ENCODE measurements at places on chromosomes 13 and 19. TPM values are rescaled to one million over a fixed set of nuclear protein-coding genes. Genes with fewer than 3 reads are reported as not detected.

GRCh38 chr19:35031072-35031881 is 1.0 kb downstream of the SCN1B start:
- DNase-seq = no peak

DNA sequence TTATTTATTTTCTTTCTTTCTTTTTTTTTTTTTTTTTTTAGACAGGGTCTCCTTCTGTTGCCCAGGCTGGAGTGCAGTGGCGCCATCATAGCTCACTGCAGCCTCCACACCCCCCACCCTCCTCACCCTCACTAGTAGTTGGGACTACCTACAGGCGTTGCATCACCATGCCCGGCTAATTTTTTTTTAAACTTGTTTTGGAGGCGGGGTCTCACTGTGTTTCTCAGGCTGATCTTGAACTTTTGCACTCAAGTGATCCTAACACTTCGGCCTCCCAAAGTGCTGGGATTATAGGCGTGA is 33.6 kb downstream of the GJA3 start:
- peak; percentile 37 for DNase-seq

GRCh38 chr19:54661846-54662481 is 821 bp upstream of the LILRB4 start:
- no peak for DNase-seq

- no peak for DNase-seq
Observed at GRCh38 chr13:99299256-99299919, 7.8 kb downstream of the GPR183 start.

DNA sequence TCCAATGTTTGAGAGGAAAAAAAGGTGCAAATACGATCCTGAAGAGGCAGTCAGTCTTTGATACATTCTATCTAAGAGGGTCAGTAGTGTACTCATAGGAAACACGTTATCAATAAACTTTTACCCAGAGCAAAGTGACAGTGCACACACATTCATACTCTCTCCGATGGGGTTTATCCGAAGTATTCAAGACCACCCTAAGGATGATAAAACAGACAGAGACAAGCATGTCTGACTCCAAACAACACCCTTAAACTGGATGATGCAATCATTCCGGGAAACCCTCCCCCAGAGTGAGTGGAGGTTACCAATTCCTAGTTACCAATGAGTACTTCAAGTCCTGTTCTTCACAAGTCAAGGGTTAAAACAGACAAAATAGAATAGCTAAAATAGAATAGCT is 79.1 kb downstream of the DNAJC3 start:
- DNase-seq = no peak

GRCh38 chr19:28297586-28298157 is 915.3 kb downstream of the UQCRFS1 start:
- no peak for DNase-seq

DNA sequence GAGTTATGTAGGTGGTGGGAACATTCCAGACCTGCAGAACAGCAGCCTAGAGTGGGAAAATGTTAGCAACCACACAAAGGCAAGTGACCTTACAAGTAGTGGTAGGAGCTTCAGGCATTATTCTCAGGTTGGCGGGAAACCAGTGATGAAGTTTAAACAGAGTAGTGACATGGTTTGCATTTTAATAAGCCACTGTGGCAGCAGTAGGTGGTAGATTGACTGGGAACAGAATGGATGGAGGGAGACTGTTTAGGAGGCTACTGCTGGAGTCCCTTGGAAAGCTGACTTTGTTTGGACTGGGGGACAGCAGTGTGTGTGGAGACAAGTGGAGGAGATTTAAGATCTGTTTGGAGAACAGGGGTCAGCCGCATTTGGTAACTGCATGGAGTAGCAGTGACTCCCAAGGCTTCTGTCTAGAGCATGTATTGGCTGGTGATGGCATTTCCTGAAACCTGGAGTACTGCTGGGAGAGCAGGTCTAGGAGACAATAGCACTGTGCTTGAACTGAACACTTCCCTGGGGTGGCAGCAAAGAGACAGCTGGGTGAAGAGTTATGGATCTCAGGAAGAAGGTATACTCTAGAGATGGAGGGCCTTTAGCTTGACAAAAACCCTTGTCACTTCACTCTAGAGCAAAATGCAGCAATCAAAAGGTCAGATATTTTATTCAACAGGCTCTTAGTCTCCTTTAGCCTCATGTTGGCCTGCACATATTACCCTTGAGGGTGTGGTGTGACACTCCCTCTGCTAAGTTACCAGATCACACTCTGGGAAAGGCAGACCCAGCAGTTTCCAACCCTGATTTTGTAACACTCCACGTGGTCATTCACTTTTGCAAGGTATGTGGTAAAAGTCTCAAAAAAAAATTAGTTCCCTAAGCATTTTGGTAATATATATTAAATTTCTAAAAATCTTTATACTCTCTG is 70.3 kb downstream of the DHRS12 start:
- no peak for DNase-seq

MBD3L2 gene
- not detected for total RNA-seq

APBA3 gene
- 36.7 TPM for total RNA-seq
